ENCODE measurements at places on chromosomes 5 and 9.

DNA sequence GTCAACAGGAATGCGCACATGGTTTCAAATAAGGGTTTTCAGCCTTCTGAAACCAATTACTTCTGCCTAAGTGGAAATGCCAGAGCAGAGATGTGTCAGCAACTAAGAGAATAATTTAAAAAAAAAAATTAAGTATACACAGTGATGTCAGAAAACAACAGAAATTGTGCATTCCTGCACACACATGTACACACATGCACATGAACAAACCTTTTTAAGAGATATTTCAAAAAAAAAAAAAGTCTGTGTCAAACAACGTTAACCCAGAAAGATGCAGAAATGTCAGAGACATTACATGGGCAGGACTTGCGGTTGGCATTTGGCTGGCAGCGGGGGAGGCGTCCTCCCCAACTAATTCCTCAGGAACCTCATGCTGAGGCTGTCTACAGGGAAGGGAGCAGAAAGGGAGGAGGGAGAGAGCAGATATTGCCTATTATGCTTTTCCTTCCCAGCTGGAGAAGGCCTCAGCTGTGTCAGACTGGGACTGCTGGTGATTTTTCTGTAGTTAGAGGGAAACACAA, 536.9 kb upstream of the WWC1 start:
- no peak for DNase-seq

GRCh38 chr5:74409712-74410111, 230.8 kb downstream of the ENC1 start:
- DNase-seq, result no peak

GRCh38 chr5:137572042-137572695, 73.0 kb upstream of the SPOCK1 start:
- DNase-seq, result no peak

- DNase-seq, result no peak
These were observed 904 bp downstream of the GDNF start for GRCh38 chr5:37838933-37839341.

DNA sequence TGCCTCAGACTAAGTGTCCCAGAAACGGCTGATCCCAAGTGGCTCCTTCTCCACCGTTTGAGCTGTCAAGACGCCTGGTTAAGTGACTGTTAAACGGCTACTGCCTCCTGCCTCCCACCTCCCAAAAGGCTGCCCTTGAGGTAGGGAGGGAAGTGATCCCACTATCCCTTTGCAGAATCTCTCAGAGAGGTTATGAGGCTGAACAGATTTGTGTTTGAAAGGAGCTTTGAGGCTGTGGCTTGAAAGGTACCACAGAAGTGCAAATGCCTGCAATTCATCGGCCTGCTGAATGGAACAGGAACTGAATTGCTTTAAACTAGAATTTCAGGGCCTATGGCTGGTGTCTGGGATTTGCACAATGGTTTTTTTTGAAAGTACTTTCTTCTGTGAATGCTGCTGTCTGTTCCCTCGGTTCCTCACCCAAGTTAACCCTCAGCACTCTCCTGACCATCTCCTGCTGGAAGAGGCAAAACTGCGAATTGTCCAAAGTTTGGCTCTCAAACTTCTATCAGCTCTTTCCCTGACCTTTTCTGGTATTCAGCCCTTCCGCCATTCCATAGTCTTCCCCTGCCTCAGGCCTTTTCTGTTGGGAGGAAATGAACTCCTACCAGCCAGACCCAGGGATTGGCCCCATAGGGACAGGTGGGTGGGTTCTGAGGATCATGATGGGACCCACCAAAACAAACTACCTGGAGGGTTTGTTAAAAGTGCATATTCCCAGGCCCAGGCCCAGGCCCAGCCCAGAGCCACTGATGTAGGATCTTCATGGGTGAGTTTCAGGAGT, 453.3 kb downstream of the KDM4C start:
- no peak for DNase-seq

DNA sequence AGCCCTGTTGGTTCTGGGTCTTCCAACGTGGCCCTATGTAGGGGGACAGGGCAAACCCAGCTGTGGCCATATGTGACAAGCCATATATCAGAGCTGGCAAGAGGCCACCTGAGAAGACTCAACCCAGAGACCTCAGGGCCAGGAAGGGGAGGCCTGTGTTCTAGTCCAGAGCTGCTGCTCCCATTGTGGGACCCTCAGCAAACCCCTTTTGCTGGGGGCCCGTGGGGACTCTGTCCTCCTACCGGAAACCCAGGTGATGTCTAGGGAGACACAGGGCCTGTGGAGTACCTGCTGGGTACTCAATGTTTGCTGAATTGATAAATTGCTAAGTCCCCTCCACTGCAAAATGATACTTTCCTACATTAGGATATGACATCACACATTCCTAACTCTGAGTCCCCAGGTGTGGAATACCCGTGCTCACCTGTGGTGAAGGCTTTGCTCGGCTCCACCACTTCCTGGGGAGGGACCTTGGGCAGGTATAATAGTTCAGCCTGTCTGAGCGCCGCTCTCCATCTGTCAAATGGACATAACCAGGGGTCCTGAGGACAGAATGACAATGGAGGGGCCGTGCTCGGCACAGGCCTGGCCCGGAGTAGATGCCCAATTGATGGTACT, 38.4 kb upstream of the ASS1 start:
- no peak for DNase-seq
